ENCODE measurements at places on chromosomes 11 and 22.

DNA sequence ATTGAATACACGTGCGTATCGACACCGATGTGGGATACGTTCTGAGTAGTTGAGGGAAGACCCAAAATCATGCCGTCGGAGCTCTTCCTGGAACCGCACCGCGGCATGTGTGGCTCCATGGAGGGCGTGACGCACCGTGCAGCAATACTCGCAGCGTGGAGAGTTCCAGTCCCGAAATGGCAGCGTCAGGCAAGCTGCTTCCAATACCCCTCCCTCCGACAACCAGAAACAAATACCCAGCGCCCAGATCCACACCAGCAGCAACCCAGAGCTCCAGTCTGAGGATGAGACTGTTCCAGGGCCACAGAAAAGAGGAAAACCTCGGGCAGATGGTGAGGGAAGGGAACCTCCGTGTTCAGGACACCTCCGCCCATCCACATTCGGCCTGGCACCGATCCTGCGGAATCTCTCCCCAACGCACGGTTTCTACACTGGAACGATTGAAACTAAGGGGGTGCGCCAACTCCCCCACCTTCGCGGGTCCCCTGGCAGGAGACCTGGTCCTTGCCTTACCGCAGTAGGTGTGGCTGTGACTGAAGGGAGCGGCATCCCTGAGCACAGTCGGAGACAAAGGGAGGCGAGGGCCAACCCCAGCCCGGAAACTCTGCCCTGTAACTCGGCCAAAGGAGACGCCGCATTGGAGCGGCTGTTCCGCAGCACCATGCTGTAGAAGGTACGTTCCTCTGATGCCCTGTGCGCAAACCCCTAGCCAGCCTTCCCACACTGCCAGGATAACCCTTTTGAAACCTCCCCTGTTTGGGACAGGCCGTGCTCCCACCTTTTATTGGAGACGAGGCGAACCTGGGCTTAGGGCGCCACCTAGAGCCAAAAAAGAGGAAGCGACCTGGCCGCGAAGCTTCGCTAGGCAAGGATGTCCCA, 28.2 kb downstream of the DBX1 start:
- peak; percentile 50 for DNase-seq

- DNase-seq = no peak
These were observed 166.5 kb upstream of the CADM1 start for GRCh38 chr11:115670538-115671205.

GRCh38 chr11:5251746-5252145, 2.1 kb upstream of the HBG1 start:
- DNase-seq = no peak

- DNase-seq = no peak
These were observed 40.0 kb downstream of the LINC01488 start for GRCh38 chr11:69521457-69521856.

DNA sequence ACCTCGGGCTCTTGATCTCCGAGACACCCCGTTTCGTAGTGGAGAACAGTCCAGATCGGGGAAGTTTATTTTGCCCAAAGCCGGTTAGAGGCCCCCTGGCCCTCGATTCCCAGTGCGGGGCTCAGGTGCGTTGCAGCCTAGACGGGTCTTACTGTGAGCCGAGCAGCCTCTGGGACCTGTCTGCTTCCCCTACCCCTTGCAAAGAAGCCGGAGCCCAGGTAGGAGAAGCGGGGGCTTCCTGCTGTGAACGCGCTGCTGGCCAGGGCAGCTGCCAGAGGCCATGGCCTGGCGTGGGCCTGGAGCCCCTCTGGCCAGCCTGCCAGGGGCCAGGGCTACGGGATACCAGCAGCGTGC, 621 bp downstream of the TSPO start:
- no peak for DNase-seq

GRCh38 chr11:2810411-2811205, 75.0 kb downstream of the CDKN1C start:
- no peak for DNase-seq

- peak; percentile 65 for DNase-seq
These were observed 145.2 kb downstream of the DBX1 start for GRCh38 chr11:20015101-20015500.

DNA sequence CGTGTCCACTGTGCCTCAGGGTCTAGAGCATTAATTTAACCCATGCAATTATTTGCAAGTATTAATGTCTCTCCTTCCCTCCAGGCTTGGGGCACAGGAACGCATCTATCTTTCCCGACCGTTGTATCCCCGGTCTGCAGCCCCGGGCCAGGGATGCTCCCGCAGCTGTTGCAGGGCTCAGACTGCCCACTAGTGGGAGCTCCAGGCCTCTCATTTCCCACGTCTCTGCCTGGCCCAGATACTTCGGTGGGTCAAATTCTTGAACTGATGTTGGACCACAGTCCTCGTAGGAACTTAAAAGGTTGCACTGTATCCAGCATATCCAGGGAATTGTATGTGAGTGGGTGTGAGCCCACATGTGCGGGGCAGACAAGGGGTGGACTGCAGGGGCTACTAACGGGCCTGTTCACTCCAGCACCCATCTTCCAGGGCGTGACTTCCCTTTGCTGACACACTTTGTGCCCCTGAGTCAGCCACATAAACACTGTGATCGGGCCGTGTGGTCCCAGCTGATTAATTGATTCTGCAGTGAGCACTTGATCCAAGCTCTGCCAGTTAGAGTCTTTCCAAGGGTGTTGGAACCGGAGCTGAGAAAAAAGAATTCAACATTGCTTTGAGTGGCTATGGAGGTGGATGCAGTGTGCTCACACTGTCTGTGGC, 451.3 kb downstream of the TBC1D22A start:
- DNase-seq = peak; percentile 11

- DNase-seq = no peak
These were observed 49.2 kb upstream of the SESN3 start for GRCh38 chr11:95279921-95280868.

DNA sequence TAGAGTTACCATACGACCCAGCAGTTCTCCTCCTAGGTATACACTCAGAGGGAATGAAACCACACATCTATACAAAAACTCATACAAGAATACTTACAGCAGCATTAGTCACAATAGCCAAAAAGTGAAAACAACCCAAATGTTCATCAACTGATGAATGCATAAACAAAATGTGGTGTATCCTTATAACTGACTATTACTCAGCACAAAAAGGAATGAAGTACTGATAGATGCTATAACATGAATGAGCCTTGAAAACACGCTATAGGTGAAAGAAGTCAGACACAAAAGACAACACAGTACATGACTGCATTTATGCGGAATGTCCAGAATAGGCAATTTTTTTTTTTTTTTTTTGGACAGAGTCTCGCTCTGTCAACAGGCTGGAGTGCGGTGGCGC, 23.1 kb downstream of the NCAPD3 start:
- no peak for DNase-seq

- peak; percentile 68 for DNase-seq
These were observed 71.6 kb downstream of the RPL27A start for GRCh38 chr11:8754241-8754640.

GRCh38 chr22:49263101-49263500, 564.6 kb downstream of the BRD1 start:
- DNase-seq = no peak

DNA sequence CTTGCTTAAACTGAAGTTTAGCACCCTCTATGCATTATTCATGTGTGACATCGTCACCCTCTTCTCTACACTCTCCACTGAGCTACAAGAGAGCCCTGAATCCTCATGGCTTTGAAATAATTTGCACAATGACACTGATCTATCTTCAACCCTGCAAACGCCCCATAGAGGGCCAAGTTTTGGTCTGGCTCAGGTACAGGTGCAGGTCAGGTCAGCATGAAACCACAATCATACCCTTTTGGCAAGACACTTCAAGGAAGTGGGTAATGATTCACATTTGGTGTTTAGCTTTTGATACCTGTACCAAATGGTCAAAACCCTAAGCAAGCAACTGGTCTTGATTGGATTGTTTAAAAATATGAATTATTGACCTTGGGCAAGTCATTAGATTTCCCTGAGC, 122.2 kb upstream of the CADM1 start:
- no peak for DNase-seq

GRCh38 chr11:72629266-72629665, 45.0 kb downstream of the PDE2A start:
- peak; percentile 34 for DNase-seq

DNA sequence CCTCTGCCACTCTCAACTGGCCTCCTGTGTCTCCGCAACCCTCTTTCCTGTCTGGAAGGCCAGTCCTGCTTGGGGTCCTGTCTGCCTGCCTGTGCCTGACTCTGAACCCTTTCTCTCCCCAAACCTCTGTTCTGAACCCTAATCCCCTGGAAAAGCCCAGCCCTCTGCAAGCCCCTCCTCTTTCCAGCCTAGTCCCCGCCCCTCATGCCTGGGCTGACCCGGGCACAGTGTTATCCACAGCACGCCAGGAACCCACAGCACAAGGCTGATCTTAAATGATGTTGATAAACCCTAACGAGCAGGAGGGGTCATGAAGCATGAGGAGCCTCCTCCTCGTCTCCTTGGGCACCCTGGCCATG, at the start of gene IFITM10:
IFITM10 (minus strand) TSS at position 115 of the 359 bp plus-strand sequence. CDS start 153 bp downstream, outside the sequence.
- DNase-seq = no peak

DNA sequence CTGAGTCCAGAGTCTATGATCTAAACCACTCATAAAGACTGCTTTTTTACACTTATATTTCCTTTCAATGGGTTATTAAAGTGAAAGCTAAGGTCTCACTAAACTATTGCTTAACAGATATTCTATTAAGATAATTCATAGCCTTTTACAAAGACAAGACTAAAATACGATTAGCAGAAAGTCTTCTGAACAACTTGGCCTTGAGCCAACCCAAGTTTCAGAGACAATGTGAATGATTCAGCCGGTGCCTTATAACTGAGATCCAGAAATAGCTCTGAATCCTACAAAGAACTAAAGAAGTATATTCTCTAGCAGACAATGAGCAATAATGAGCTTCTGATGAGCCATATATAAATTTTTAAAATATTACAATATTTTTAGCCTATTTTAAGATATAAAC, 41.5 kb upstream of the CARD18 start:
- peak; percentile 50 for DNase-seq

DNA sequence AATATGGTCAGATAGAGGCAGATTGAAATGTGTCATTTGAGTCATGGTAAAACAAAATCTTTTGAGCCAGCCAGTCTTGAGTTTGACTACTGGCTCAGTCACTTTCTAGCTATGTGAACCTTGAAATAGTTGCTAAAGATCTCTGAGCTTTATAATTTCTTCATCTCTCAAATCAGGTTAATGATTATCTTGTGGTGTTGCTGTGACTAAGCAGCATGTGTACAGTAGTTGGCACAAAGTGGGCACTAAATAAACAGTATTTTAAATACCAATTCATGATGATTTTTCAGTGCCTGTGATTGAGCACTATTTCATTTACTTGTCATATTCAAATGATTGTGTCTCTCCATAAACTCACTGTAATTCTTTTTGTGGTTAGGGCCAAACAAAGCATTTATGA, 70.8 kb downstream of the RAB38 start:
- DNase-seq = no peak

DNA sequence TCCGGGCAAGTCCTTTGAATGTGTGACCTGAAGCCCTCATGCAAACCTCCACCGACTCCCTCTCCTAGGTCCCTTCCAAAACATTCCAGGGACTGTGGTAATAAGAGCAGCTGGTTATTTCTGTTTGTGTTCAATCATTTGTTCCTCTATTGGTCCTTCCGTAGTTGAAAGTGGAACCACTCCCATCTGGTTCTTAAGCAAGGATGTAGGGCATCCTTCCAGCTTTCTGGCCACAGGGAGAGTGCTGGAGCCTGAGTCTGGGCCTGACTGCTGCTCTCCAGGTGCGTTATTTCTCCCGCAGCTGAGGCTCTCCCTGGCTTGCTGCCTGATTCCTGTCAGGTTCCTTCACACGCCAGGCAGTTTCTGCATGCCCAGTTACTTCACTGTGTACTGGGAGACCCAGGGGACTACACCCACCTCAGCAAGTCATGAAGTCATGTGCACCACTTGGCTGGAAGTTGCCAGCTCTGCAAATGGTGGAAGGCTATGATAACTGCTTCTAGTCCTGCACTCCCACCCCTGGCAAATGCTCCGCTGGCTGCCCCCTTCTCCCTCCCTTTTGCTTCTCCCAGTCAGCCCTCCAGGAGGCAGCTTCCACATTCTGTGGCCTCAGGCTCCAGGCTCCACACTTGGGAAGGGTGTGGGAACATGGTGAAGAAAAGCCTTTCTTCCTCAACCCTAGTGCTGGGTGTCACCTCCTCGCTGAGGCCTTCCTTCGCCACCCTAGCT, 4.0 kb upstream of the ALX4 start:
- DNase-seq = peak; percentile 48

DNA sequence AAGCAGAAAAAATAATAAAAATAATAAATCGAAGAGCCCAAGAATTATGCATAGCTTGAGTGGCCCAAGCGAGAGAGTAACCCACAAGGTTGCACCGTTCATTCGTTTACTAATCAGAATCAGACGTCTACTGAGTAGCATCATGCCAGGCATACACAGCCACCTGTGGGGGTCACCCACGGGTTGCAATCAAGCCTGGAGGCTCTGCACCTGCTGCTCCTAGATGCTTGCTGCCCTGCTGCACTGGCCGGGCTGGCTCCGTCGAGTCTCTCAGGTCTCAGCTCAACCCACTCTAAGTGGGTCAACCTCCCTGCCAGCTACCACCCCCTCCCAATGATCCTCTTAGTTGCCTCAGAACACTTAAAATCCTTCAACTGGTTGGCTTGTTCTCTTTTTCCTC, 2.0 kb upstream of the TESMIN start:
- DNase-seq = no peak

GRCh38 chr22:18066181-18066859, 11.5 kb upstream of the PEX26 start:
- DNase-seq = peak; percentile 15

GRCh38 chr11:14388352-14388751, 29.4 kb upstream of the RRAS2 start:
- DNase-seq = no peak

DNA sequence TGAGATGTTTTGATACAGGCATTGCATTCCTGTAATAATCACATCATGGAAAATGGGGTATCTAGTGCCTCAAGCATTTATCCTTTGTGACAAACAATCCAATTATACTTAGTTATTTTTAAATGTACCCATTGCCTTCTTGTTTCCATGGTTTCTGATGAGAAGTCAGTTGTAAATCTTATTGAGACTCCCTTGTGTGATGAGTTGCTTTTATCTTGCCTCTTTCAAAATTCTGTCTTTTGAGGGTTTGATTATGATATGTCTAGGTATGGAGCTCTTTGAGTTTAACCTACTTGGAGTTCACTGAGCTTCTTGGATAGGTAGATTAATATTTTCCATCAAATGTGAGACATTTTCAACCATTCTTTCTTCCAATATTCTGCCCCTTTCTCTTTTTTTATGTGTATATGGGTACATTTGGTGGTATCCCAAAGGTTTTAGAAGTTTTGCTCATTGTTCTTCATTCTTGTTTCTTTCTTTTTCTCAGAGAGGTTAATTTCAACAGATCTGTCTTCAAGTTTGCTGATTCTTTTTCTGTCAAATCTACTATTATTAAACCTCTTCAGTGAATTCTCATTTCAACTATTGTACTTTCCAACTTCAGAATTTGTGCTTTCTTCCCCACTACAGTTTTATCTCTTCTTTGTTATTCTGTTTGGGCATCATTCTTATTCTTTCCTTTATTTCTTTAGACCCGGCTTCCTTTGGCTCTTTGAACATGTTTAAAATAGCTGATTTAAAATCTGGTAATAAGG, 13.7 kb downstream of the NAGA start:
- DNase-seq = no peak

Measured in AG10803 (cell line).